ENCODE measurements at places on chromosomes 11 and 22.

DNA sequence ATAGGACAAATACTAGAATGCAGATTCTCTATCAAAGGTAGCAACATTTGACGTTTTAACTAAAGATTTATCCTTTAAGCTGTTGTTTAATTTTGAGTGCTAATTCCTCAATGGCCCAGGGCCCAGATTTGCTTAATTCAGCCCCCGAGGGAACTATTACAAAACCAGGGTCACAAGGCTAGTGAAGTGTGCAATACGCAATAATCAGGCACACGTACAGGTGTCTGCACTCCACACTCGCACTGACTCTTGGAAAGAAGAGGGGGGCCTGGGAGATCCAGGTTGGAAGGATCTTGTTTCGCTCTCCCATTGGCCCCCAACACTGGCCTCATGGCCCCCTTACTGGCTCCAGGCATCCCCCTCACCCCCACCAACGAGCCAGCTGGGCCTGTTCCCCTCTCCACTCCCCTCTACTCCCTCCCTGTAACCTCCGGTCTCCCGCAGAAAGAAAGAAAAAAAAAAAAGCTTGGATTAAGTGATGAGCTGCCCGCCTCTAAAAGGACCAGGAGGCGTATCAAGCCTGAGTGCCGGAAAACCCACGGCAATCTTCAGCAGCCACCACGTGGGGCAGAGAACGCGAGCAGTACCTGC, 2.2 kb upstream of the KIRREL3 start:
- DNase-seq: no peak

- no peak for DNase-seq
These were observed 453.4 kb downstream of the NTM start for GRCh38 chr11:131823772-131824171.

- DNase-seq: no peak
These were observed 38.1 kb downstream of the CADM1 start for GRCh38 chr11:115466122-115466521.

DNA sequence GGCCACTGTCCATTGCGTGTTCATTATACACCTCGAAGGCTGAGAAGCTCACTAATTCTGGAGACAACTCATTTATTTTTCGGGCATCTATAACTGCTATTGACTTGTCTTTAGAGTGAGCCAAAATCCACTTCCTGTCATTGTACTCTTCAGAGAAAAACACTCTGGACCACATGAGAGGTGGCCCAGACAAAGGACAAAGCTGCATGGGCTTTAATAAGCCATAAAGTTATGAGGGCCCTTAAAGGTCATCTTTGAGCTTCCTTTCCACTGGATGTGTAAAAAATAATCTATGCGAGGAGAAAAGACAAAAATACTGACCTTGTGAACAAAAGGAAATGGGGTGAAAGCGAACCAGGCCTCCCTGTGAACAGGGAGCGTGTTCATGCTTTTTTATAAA, 63.5 kb upstream of the ZC3H12C start:
- DNase-seq: no peak

GRCh38 chr11:75558939-75559843, 2.9 kb upstream of the SERPINH1 start:
- DNase-seq: no peak

GRCh38 chr11:125327518-125328224, 163.1 kb downstream of the PKNOX2 start:
- DNase-seq: no peak

DNA sequence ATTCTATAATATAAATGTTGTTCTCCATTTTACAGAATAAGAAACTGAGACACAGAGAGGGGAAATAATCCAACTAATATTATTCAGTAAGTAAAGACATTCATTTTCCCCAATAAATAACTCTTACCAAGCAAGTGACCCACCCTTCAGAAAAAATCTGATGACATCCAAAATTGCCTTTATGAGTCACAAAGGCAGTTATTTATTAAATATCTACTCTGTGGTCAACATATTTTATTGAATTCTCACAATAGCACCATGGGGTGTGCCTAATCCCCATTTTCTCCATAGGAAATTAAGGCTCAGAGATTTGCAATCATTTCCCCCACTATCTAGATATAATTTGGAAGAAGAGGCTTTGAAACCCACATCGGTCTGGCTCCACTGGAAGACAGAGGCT, 161.5 kb upstream of the ISX start:
- DNase-seq: no peak

GRCh38 chr11:43555186-43555585, 125.4 kb upstream of the HSD17B12 start:
- DNase-seq: no peak

- no peak for DNase-seq
These were observed 340.9 kb downstream of the LRRC4C start for GRCh38 chr11:41118521-41118920.

GRCh38 chr11:75496305-75496752, 29.4 kb downstream of the GDPD5 start:
- no peak for DNase-seq

GRCh38 chr11:34682825-34683224, 61.9 kb downstream of the EHF start:
- DNase-seq: no peak

DNA sequence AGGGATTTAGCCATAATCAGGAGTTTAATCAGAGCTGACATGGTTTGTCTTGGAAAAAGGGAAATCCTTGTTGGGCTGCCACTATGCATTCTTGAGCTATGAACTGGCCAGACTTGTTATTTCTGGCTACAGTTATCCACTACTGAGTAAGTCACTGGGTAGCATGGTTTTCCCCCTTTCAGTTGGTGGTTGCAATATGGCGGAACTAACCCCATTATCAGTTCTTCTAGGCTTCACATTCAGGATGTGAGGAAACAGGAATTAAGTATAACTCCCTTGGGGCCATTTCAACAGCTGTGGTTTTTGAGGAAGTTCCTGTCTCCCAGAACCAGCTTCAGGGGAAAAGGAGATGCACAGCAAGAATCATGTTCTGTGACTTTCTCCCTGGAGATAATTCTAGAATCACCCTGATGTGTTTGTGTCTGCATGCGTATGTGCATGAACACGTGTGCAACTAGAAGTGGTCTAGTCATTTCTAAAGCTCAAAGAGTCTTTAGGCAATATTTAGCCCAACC, 103.0 kb upstream of the CD44 start:
- DNase-seq: no peak

- DNase-seq: no peak
These were observed 1.9 kb upstream of the RAB6A start for GRCh38 chr11:73762732-73763131.

DNA sequence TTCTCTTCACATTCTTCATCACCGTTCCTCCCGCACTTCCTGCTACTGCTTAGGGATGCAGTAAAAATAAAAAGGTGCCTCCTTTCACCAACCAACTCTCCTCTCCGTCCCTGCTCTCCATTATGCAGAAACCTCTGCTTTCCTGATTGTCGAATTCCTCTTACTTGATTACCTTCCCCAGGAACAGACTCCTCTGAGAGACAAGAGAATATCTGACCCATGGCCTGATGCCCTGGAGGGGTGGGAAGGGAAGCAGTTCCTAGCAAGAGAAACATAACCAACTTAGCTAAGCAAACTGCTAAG, 80.9 kb downstream of the TRIM29 start:
- no peak for DNase-seq

DNA sequence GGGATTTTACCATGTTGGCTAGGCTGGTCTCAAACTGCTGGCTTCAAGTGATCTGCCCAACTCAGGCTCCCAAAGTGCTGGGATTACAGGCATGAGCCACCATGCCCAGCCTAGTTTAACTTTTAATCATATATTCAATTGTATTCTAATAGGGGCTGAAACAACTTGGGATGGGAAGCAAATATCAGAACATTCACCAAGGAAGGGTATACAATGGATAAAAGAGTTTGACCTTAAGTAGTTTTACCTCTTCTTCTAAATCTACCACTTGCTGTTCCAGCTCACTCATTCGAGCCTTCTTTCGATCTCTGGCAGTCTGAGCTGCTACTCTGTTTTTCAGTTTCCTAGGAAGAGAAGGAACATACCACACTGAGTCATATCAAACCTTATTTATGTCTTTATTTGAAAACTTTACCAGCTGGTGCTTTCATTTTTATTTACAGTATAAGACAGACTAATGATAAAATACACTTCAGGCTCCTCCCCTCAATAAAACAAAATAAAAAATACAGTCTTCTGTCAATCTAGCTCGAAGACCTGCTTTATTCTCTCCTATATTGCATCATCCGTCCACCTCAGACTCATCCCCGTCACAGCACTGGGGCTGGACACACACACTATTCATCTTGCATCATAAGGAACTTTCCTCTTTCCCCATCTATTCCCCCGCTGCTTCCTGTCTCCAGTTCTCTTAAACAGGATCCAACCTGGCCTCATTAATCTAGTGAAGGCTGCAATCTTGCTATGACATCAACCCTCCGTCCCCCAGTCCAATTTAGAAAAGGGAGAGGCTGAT, 1.4 kb downstream of the XBP1 start:
- no peak for DNase-seq

GRCh38 chr11:40054631-40055030, 1404.8 kb downstream of the LRRC4C start:
- no peak for DNase-seq

GRCh38 chr11:45278714-45279113, 7.4 kb downstream of the SYT13 start:
- DNase-seq: no peak

DNA sequence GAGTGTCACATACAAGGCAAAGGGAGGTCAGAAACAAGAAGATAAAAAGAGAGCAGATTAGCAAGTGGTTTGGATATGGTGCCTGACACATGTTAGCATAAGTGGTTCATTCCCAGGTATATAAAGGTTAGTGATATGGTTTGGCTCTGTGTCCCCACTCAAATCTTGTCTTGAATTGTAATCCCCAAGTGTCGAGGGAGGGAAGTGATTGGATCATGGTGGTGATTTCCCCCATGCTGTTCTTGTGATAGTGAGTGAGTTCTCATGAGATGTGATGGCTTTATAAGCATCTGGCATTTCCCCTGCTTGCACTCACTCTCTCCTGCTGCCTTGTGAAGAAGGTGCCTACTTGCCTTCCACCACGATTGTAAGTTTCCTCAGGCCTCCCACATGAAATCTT, 12.1 kb upstream of the DKK3 start:
- DNase-seq: no peak

- DNase-seq: no peak
These were observed 7.2 kb downstream of the TRPT1 start for GRCh38 chr11:64218628-64219353.

GRCh38 chr11:10622957-10623791, 54.7 kb upstream of the LYVE1 start:
- no peak for DNase-seq

- no peak for DNase-seq
These were observed 140.1 kb downstream of the TRIM44 start for GRCh38 chr11:35802672-35803071.

GRCh38 chr11:117950301-117950700, 21.1 kb upstream of the TMPRSS13 start:
- no peak for DNase-seq

DNA sequence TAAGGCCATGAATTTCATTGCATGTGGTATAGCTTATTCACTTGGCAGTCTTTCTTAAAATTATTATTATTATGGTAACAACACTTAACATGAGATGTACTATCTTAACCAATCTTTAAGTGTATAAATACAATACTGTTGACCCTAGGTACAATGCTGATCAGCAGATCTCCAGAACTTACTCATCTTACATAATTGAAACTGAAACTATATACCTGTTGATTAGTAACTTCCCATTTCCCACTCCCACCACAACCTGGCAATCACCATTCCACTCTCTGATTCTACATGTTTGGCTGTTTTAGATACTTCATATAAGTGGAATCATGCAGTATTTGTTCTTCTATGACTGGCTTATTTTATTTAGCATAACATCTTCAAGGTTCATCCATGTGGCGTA, 150.2 kb upstream of the POU2AF2 start:
- no peak for DNase-seq

GRCh38 chr11:71323876-71324526, 71.6 kb upstream of the SHANK2 start:
- no peak for DNase-seq

DNA sequence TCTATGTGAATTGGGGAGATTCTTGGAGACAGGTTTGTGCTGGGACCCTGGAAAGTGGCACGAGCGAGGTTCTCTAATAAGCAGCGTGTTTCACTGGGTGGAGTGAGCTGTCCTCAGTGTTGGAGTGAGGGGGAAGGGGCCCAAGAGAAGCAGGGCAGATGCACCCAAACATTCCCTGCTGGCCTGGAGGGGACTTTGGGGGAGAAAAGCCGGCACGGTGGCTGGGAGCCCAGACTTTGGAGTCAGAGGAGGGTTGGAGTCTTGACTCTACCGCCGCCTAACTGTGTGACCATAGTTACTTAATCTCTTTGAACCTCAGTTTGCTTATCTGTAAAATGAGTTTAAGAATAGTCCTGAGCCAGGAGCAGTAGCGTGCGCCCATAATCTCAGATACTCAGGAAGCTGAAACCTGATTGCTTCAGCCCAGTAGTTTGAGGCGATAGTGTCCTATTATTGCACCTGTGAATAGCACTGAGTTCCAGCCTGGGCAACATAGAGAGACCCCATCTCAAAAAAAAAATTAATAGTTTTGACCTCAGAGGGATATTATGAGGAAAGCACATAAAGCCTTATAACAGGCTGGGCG, 614 bp downstream of the NR1H3 start:
- no peak for DNase-seq
